ENCODE measurements at places on chromosomes 6 and 20. TPM values are rescaled to one million over a fixed set of nuclear protein-coding genes. Genes with fewer than 3 reads are reported as not detected.

The MRAP2 gene
- polyA plus RNA-seq, result 2.6 TPM

The RFX6 gene
- polyA plus RNA-seq, result 1.6 TPM

The CST9L gene
- polyA plus RNA-seq, result not detected

The PLAGL2 gene
- 3.1 TPM for polyA plus RNA-seq

The PTCHD4 gene
- 0.08 TPM for polyA plus RNA-seq

The FAM217A gene
- polyA plus RNA-seq, result 0.08 TPM

The POPDC3 gene
- polyA plus RNA-seq, result 6.7 TPM

GRCh38 chr6:15380351-15380750, 134.5 kb downstream of the JARID2 start:
- DNase-seq, result no peak

DNA sequence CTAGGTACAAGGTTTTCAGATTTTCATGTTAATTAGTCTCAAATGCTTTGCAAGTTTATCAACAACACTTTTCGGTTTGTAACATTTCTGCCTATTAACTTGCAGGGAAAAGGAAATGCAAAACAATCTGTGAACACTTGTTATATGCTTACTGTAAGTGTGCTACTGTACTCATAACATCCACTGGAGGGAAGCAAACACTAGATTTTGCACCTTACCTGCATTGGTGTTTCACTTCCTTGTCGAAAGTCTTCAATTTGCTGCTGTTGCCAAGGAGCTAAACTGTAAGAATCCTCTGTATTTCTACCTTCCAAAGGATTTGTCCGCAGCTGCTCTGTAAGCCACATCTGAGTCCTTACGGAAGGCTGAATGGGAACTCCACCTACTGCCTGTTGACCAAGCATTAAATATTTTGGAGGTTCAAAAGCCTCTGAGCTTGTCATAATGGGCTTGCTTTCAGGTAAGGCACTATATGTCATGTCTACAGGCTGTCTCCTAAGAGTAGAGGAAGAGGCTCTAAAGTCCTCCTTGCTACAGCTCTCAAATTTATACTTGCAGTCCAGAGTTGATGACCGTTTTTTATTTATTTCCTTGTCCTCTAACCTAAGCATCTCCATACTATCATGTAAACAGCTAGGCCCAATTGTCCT, 17.3 kb downstream of the PLN start:
- DNase-seq, result no peak

DNA sequence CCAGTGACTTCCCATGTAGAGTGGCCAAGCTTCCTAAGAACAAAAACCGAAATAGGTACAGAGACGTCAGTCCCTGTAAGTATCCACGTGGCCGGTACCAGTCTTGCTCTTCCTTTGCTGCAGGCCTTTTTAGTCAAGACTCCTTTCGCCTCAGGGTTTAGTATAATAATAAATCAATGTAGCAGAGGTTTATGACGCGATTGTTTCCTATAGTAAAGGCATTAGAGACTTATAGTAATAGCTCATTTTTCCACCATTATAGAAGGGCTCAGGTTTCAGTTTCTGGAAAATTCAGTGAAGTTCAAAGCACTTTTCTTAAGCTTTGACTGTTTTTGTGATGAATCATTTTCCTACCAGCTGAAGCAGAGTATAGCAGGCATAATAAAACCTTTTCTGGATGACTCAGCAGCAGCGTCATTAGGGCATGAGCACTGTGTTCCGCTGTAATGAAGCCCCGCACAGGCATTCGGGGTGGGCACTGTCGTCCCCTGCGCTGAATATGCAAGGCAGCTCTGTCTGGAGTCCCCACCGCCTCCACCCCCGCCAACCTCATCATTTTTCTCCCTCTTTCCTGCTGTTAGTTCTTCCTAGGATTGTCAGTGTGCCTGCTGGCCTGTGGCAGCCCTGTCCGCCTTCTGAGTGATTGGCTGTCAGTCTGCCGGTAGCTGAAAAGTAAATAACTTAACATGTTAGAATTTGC, 51.3 kb downstream of the PTPN1 start:
- DNase-seq, result peak; percentile 58

- DNase-seq, result peak; percentile 24
These were observed 42.4 kb downstream of the ALDH5A1 start for GRCh38 chr6:24537082-24537699.

DNA sequence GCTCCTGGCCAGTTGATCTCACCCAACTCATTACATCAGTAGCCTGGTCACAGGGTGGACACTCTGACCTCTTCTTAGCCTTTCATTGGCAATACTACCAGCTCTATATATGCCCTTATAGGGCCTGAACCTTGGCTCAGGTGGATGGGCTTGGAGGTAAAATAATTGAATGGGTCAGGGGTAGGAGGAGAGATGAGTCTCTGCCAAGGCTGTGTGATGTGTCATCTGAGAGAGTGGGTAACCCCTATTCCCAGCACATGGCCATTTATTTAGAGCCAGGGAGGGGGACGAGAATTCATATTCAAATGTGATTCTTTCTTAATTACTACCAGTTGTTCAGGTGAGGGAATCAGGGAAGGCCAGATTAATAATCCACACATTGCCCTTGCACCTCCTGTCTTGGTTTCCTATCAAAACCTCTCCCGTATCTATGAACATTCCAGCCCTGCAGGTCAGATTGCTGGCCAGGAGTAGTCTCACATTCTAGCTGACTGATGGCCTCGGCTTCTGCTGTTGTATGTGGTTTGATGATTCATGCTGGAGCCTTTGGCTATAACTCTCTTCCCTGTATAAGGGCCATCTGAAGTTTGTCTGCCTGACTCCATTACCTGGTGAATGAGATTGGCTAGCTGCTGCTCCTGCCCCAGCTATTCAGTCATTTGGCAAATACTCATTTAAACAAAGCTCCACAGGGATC, 13.4 kb downstream of the C20orf173 start:
- peak; percentile 36 for DNase-seq

DNA sequence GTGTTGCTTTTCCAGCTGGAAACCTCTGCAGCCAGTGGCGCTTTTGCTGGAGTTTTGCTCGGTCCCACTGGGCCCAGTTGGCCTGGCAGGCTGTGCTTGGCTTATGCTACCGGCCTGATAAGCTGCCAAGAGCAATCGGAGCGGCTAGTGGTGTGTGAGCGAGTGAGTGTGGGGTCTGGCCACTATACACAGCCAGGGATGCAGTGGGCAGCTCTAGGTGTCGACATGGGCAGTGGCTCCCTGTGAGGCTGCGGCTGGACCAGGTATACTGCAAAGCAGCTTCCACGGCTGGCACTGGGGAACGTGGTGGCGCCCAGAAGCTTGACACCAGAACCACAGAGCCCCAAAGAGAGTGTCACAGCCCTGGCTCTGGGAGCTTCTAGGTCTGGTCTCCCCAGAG, 996.5 kb downstream of the GRIK2 start:
- DNase-seq, result no peak

- no peak for DNase-seq
These were observed 85.4 kb upstream of the MYLIP start for GRCh38 chr6:16043171-16044135.

GRCh38 chr20:3677733-3678132, 4.1 kb downstream of the ADAM33 start:
- peak; percentile 85 for DNase-seq

- DNase-seq, result no peak
These were observed 77.2 kb downstream of the PPP1R3G start for GRCh38 chr6:5162355-5162754.

GRCh38 chr6:151112130-151112529, 127.6 kb upstream of the AKAP12 start:
- DNase-seq, result peak; percentile 41

- no peak for DNase-seq
These were observed 17.1 kb downstream of the NAPB start for GRCh38 chr20:23404196-23404595.

DNA sequence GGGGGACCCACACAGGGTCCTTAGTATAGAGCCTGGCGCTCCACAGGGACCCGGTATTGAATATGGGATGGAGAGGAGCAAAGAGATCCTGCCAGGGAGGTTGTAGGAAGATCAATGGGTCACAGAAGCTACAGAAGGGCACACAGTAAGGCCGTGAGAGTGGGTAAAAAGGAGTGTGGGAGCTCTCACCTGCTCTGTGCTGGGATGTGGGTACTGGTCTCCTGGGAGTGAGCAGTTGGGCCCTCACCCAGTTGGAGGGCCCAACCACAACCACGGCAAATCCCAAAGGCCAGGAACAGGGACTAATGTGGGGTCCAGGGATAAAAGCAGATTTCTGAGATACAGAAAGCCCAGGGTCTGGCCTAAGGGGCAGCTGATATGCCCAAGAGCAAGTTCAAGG, 73.4 kb upstream of the RNF24 start:
- DNase-seq, result no peak

- DNase-seq, result no peak
These were observed 806.3 kb upstream of the GJE1 start for GRCh38 chr6:141326426-141326825.

- DNase-seq, result peak; percentile 77
These were observed 30.8 kb upstream of the FILIP1 start for GRCh38 chr6:75524322-75524972.

- peak; percentile 78 for DNase-seq
These were observed 86.2 kb downstream of the VEGFA start for GRCh38 chr6:43856005-43856765.

GRCh38 chr6:63245909-63246308, 34.6 kb downstream of the FKBP1C start:
- DNase-seq, result no peak

- no peak for DNase-seq
These were observed 6.4 kb downstream of the POLR1C start for GRCh38 chr6:43523284-43523683.

DNA sequence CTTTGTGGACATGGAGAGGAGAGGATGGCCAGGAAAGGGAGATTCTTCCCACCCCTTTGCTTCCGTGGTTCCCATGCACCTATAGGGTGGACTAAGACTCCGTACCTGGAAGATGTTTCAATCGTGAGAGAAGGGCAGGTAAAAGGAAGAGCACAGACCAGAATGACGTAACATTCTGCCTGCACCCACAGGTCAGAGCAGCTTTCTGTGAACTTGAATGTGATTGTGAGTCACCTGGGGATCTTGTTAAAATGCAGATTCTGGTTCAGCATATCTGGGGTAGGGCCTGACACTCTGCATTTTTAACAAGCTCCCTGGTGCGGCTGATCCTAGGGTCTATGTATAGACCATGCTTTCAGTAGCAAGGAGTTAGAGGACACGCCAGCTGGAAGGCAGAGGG, 164.1 kb upstream of the SGK1 start:
- DNase-seq, result no peak

DNA sequence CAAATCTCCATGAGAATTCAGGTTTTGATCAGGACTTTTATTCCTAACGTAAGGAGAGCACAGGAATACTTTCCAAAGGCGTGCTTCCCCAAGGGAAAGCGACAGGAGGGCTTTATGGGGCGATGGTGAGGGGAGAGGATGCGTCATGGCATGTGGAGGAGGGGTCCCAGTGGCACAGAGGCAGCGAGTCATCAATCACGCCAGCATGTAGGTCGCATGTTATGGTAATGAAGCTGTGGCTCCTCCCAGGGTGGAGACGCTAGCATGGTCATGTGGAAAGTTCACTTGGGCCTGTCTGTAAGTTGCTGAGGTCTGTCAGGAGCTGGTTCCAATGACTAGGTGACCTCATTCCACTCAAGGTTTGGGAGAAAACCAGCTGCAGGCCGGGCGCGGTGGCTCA, 35.3 kb upstream of the PAX1 start:
- DNase-seq, result no peak
